ENCODE measurements at places on chromosomes 6 and 20.
A peak's percentile ranks its signal among the peaks of the same experiment; 100 is the strongest.

- no peak for DNase-seq
These were observed 89.8 kb downstream of the ARHGAP18 start for GRCh38 chr6:129620234-129620610.

DNA sequence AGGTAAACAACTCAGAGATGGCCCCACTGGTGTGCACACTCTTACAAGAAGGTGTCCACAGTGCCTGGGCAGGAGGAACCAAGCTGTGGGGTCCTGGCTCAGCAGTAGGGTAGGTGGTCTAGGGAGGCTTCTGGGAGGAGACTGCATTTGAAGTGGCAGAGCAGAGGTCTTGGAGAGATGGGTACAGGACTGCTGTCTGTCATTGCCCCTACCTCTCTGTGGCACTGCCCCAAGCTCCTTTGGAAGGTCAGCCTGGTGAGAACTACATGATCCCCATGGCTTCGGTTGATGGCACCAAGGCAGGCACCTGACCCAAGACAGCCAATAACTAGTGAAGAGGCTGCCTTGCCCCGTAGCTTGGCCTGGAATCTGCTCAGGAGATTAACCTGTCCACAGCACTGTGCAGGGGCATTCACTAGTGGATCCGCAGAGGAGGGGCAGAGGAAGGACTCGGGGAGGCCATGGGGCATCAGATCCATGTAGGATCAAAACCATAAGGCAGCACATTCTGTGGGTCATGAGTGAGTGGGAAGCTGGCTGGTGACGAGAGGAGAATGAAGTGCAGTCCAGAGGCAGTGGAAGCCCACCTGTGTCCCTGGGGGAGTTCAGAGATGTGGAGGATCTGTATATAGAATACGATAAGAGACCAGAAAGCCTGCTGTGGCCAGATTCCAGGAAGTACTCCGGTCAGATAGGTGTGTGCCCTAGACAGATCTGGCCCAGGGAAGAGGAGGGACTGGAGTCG is 162.0 kb downstream of the GRM4 start:
- DNase-seq = peak; percentile 53

DNA sequence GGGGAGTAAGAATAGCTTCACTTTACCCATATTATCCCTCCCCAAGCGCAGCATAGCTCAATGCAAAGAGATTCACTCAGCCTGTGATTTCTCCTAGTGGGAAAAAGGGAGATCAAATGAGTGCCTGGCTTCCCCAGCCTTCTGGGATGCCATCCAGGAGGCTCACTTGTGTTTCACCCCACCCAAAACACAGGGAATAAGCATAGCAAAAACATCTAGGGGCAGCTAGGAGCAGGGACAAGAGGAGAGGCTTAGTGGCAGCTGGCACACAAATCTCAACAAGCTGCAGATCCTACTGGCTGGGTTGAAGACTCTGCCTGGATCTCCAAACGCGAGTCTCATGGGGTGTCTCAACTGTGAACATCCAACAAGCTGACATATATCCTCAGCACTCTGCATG is 715.8 kb downstream of the RNF144B start:
- DNase-seq = no peak

DNA sequence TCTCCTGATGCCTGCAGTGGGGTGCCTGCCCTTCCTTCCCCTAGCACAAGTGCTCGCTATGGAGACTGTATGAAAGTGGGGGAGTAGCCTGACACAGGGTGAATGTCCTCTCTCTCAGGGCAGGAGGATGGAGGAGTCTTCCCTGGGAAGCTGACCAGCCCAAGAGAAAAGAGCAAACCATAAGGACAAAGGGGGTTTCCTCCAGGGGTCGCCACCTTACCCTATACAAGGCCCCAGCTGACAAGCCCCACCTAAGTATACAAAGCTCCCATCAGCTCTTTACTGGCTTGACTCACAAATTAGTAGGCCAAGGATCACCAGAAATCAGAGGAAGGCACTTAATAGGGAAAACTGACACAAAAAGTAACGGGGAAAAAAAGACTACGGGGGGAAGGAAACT is 54.1 kb downstream of the PLAGL1 start:
- DNase-seq = no peak

GRCh38 chr20:39378776-39379175 is 416.6 kb downstream of the DHX35 start:
- DNase-seq = no peak

- no peak for DNase-seq
These were observed at the start of gene DDO for GRCh38 chr6:110415086-110415916. TSS of gene DDO (minus strand) at chr6:110415575. CDS start at chr6:110413462, 2,113 bp downstream.

DNA sequence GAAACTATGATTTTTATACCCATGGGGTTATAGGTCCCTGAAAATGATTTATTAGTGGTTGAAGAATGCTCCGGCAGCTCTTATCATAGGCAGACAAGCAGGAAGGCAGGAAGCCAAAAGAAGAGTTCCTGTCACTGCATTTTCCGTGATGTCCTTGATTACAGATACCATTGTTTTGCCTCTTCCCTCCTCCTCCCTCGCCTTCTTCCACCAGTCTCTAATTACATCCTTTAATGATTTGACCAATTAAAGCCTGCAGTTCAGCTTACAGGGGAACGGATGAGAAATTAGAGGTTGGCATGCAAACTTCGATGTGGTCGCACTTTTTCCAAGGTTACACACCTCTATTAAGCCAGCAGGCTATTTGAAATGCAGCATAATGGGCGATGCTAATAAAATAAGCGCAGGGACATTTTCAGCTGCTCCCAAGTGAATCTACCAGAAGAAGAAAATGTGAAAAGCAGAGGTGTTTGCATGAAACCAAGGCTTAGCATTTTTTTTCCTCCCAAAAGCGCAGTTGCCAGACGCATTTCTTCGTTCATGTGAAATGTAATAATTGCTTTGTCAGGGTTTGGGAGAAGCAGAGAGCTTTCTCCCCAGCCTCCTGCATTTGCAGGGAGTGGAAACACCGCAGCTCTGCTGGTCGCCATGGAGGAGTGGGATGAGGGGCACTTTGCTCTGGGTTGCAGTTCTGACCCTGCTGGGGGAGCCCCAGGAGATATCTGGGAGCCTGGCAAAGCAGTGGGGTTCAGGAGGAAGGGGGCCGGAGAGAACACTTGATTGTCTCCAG is 6.0 kb downstream of the NOX3 start:
- no peak for DNase-seq

GRCh38 chr6:146028851-146029572 is at the start of gene GRM1:
TSS of gene GRM1 (plus strand) at chr6:146029062. CDS start at chr6:146029518, 456 bp downstream.
- DNase-seq = no peak

DNA sequence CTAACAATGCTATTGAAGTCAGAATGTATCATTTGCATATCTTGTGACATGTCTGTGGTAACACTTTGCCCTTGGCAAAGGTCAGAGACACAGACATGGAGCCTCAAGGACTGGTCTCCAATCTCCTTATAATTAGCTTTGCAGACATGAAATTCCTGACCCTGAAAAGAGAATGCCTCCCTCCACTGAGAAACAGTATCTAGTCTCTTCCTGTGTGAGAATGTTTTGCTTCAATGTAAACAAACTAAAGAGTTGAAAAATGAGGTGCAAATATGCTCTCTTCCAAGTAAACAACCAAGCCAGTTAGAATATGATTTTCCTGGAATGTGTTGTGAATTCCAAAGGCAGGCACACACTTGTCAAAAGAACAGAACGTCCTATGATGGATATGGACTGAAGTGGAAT is 407.1 kb upstream of the MARCKS start:
- DNase-seq = no peak

- no peak for DNase-seq
These were observed 50.5 kb downstream of the CFAP61 start for GRCh38 chr20:20102716-20103258.

GRCh38 chr6:125789167-125789566 is 1.6 kb upstream of the NCOA7 start:
- no peak for DNase-seq

DNA sequence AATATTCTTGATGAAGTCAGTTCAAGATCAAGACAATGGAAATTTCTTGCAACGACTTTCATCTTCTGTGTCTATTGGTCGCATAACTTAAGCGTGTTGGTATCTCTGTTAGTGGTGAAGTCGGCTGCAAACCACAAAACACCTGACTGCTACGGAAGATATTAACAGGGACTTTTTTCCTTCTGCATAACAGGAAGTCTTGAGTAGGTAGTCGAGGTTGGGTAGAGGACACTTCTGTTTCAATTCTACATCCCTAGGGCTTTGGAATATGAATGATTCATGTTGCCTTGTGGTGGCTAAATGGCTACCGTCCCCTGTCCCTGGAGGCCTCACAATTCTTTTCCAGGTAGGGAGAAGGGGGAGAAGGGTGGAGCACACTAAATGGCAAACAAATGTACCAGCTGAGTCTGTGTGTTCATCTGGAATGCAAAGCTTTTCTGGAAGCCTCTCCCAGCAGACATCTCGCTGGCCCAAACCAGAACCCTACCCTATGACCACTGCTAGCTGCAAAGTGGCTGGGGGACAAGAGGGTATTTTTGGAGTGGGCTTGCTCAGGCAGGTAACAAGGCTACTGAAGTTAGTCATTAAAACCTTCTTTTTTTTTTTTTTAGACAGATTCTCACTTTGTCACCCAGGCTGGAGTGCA is 34.6 kb upstream of the NKX2-2 start:
- no peak for DNase-seq

DNA sequence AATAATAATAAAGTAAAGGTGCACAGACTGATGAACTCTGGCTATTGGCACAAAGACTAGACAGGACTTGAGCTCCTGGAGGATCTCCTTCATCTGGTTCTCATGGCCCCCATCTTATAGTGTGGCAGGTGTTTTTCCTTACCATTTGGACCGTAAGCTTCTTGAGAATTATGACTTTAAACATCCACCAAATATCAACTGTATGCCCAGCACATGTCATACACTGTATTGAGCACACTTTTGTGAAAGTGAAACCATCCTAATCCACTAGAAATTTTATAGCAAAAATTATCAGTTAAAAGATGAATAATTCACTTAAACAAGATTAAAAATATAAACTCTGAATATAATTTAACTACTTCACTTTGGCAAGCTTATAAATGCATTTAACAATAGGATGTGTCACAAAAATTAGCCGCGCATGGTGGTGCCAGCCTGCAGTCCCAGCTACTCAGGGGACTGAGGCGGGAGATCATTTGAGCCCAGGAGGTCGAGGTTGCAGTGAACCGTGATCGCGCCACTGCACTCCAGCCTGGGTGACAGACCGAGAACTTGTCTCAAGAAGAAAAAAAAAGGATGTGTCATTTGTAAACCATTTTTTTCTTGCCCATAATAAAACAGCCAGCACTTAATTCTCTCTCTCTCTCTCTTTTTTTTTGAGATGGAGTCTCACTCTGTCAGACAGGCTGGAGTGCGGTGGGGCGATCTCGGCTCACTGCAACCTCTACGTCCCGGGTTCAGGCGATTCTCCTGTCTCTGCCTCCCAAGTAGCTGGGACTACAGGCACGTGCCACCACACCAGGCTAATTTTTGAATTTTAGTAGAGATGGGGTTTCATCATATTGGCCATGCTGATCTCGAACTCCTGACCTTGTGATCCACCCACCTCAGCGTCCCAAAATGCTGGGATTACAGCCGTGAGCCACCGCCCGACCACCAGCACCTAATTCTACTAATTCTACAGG is 9.1 kb downstream of the HIVEP2 start:
- no peak for DNase-seq

- no peak for DNase-seq
These were observed 162.0 kb downstream of the FAXC start for GRCh38 chr6:99187429-99187828.

- no peak for DNase-seq
These were observed 31.9 kb downstream of the CHMP4B start for GRCh38 chr20:33843050-33843449.

GRCh38 chr6:93164781-93165180 is 254.6 kb downstream of the EPHA7 start:
- no peak for DNase-seq

DNA sequence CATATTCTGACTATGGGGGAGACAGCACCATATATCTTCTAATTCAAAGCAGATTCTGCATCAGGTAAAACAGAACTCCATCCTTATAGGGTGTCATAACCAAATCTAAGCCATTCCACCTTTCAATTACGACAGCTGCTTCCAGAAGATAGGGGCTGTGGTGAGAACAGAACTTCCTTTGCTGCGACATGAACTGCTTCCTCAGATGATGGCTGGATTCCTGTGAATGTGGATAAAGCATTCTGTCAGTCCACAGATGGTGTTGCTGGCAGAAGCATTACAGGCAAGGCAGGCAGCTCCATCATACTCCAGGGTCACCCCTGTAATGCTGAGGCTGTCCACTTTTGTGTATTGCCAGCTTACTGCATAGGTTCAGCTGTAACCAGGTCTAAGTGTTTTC is 172.1 kb upstream of the PROKR2 start:
- no peak for DNase-seq

- DNase-seq = no peak
These were observed 2.3 kb downstream of the SUPT3H start for GRCh38 chr6:45375449-45375848.

DNA sequence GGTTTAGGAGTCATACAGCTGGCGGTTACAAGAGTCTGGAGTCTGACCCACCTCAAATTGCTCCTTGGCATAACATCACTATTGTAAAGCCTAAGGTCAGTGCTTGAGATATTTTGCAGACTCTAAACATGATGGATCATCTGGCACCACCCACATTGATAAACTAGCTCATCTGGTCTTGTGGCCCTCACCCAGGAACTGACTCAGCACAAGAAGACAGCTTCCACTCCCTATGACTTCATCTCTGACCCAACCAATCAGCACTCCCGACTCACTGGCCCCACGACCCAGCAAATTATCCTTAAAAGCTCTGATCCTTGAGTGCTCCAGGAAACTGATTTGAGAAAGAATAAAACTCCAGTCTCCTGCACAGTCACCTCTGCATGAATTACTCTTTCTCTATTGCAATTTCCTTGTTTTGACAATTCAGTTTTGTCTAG is 115.9 kb downstream of the CD24 start:
- DNase-seq = no peak

DNA sequence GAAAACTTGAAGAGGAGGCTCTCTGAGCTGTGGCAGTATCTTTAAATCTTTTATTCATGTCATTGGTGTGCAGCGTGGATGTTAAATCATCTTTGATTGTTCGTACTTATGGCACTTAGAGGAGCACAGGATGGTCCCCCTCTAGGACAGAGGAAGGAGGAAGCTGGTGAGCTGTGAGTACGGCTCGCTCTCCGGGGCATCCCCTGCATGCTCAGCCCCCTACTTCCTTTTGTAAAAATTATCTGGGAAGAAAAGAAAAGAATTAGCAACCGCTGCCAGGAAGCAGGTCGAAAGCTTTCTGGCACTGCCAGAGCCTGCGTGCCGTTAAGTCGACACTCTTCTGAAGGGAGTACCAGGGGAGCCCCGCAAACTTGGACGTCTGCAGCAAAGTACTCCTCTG is 158.5 kb downstream of the SYNDIG1 start:
- no peak for DNase-seq

GRCh38 chr6:96157018-96157565 is 141.3 kb downstream of the FUT9 start:
- no peak for DNase-seq

DNA sequence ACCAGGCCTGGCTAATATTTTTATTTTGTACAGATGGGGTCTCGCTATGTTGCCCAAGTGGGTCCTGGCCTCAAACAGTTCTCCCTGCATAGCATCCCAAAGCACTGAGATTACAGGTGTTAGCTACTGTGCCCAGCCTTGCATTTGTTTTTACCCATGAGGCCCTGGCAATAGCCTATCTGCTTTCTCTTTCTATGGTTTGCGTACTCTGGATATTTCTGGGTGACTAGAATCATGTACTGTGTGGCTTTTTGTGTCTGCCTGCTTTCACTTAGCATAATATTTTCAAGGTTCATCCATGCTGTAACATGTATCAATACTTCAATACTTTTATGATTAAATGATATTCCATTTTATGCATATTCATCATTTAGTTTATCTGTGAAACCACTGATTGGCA is 451.7 kb downstream of the GRIK2 start:
- no peak for DNase-seq

- no peak for DNase-seq
These were observed 12.1 kb upstream of the THEMIS start for GRCh38 chr6:127912914-127913313.
